ENCODE measurements at places on chromosomes 2 and 18. TPM values are rescaled to one million over a fixed set of nuclear protein-coding genes. Genes with fewer than 3 reads are reported as not detected.

Gene CHRNA1
- 4.2 TPM for total RNA-seq

DNA sequence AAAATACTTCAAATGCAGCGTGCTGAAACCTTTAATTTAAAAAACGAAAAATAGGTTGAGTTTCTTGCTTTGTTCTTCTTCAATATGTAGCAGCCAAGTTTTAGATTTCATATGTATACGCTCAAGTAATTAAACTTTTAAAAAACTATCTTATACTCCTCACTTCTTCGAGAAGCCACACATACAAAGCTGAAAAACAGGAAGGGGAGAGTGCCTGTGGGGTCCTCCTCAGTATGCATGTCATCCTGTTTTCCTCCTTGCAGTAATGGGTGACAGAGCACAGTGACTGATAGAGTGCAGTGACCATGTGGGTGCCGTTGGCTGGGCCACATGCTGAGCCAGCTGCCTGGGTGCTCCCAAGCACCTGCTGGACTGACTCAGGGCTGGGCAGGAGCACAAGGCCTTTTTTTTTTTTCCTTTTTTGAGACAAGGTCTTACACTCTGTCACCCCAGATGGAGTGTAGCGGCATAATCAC lies 33.3 kb downstream of the UXS1 start:
- no peak for DNase-seq

Gene PJVK
- 5.9 TPM for total RNA-seq

Gene ZNF892
- total RNA-seq = 5.8 TPM

Gene CIB4
- not detected for total RNA-seq

- DNase-seq = no peak
Observed at GRCh38 chr2:102043560-102043959, 51.8 kb downstream of the IL1R2 start.

- no peak for DNase-seq
Observed at GRCh38 chr2:56011624-56012023, 88.0 kb upstream of the EFEMP1 start.

- no peak for DNase-seq
Observed at GRCh38 chr18:49597157-49597931, 35.5 kb downstream of the LIPG start.

DNA sequence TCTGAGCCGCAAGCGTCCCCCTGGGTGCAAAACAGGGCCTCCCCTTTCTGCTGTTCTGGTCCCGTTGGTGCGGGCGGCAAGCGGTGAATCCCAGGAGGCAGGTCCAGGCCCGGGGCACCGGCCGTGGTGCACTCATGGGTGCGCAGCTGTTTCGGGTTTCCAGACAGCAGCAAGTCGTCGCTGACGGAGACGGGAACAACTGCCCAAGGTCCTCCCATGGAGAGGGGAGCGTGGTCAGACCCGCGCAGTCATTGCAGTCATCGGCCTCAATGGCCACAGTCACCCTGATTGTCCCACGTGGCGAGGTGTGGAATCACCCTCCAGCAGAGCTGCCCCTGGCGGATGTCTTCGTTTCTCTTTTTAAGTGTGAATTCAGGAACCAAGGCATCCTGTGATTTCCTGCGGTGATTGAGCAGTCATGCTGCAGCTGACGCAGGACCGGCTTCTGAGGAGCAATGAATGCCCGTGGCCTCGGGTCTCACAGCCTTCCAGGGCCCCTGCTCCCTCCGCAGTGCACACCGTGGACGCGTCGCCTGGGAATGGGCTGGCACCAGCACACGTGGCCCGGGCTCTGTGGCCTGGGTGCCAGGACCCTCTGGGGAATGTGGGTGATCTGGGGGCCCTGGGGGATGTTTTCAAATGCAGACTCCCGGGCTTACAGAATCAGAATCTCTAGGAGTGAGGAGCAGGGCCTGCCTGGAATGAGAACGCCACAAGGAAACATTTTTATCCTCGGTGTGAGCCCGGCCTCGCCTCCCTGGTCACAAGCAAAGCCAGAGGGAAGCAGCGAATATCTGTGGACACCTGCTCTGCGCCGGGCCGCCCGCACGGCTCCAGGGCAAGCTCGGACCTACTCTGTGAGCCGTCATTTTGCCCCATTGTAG lies 244.2 kb upstream of the SALL3 start:
- no peak for DNase-seq

DNA sequence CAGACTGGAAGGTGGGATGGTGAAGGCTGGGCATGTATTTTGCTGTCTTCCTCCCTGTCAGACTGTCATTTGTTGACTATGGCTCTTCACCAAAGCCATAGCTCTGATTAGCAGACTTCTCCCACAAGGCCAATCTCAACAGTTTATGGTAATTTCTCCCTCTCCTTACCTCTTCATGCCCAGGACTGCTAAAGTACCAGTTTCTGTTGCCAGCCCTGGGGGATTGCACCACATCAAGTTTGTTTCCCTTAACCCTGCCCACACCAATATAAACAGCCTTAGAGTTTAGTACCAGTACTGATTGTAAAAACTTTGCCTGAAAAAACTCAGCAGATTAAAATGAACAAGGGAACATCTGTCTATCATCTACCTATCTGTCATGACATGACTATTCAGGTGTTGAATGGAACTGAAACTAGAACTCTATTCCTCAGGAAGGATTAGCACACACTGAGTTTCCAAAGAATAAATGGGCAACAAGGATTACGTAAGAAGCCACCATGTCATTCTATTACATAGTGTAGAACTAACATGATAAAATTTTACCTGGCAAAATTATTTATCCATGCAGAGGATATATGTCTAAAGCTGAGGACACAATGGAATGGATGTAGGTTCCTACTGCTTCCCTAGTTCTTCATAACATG lies 13.7 kb downstream of the FEZ2 start:
- no peak for DNase-seq

Gene FBXO41
- total RNA-seq = 0.79 TPM

DNA sequence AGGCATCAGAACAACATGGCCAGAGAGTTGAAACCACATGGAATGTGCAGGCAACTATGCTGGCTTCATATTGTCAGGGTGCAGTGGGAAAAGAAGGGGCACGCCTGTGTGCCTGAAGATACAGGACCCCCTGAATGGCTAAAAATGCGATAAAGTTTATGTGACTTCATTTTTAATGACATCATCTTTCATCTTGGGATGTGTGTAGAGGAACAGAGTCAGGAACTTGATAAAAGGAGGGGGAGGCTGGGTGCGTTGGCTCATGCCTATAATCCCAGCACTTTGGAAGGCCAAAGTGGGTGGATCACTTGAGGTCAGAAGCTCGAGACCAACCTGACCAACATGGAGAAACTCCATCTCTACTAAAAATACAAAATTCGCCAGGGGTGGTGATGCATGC lies 872.6 kb downstream of the TDRD15 start:
- no peak for DNase-seq

DNA sequence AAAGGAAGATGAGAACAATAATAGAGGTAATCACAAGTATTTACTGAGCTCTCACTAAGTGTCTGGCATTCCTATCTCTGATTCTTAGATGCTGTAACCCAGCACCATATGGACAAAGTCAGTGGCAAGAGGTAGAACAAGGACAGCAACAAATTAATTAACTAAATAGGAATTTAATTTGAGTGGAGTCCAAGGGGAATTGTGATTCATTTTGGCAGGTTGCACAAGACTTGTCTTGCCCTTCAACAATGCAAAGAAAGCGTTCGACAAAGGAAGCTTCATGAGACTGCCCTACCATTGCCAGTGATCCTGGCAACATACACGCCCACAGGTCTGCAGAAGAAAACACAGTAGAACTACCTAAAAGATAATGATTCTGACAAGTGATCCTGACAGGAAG lies 221.6 kb downstream of the RBM43 start:
- DNase-seq = no peak
